ENCODE measurements at places on chromosomes 13 and 19.
A peak's percentile ranks its signal among the peaks of the same experiment; 100 is the strongest.

GRCh38 chr13:112079696-112080095 is 12.7 kb downstream of the SOX1 start:
- DNase-seq: no peak

- no peak for DNase-seq
Observed at GRCh38 chr19:3656073-3656746, 29.6 kb upstream of the CACTIN start.

DNA sequence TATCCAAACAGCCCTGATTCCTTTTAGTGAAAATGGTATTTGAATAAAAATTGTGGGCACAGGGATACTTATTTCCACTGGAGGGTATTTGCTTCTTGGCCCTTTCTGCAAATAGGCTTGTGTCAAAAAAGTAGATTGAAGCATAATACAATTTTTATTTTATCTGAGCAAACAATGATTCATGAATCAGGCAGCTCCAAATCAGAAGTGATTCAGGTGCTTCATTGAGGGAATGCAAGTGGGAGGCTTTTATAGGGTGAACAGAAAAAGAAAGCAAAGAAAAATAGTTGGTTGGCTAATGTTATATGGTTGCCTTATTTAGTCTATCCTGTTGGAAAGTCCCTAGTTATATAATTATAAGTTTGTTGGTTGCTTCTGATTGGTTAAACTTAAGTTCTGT is 117.9 kb downstream of the ITGBL1 start:
- DNase-seq: no peak

DNA sequence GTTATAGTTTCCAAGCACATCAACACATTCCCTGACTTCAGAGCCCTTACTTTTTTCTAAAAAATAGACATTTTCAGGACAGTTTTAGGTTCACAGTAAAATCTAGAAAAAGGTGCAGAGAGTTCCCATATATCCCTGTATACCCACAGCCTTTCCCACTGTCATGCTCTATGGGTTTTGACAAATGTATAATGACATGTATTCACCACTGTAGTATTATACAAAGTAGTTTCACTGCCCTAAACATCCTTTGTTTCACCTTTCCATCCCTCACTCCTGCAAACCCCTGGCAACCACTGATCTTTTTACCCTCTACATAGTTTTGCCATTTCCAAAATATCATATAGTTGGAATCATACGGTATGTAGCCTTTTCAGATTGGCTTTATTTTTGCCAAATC is 15.6 kb downstream of the NAA16 start:
- DNase-seq: no peak

GRCh38 chr13:39016787-39017186 is 21.1 kb downstream of the PROSER1 start:
- DNase-seq: peak; percentile 32

DNA sequence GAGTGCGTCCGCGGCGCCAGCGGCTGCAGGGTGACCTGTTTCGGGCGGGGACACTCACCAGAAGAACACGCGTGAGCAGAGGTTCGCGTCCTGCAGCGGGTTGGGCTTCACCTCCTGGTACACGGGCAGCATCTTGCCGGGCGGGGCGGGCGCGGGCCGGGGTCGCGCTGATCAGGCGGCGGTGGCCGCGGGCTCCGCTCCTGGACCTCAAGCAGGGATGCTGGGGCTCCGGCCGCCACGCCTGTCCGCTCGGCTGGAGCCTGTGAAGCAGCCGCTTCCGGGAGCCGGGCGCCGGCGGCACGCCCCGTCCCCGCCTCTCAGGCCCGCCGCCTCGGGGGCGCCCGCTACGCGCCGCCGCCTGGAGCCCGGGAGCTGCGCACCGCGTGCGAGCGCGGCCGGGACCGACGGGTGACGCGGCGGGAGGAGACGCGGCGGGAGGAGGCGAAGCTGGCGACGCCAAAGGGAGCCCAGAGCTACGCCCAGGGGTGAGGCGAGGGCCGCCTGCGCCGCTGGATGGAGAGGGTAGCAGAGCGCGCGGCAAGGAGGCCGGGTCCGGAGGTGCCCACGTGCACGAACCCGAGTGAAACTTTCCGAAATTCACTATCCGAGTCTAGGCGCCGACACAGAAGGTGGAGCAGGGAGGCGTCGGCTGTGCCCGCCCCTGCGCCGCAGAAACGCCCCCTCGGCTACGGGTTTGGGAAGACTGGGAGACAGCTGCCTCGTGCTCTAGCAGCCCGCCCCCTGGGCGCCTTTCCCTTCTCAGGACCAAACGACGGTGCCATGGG is at the start of gene ABCC4:
Gene ABCC4 (minus strand): TSS at position 269 of the 785 bp plus-strand sequence. CDS start 137 bp downstream, at position 132.
- DNase-seq: peak; percentile 92

DNA sequence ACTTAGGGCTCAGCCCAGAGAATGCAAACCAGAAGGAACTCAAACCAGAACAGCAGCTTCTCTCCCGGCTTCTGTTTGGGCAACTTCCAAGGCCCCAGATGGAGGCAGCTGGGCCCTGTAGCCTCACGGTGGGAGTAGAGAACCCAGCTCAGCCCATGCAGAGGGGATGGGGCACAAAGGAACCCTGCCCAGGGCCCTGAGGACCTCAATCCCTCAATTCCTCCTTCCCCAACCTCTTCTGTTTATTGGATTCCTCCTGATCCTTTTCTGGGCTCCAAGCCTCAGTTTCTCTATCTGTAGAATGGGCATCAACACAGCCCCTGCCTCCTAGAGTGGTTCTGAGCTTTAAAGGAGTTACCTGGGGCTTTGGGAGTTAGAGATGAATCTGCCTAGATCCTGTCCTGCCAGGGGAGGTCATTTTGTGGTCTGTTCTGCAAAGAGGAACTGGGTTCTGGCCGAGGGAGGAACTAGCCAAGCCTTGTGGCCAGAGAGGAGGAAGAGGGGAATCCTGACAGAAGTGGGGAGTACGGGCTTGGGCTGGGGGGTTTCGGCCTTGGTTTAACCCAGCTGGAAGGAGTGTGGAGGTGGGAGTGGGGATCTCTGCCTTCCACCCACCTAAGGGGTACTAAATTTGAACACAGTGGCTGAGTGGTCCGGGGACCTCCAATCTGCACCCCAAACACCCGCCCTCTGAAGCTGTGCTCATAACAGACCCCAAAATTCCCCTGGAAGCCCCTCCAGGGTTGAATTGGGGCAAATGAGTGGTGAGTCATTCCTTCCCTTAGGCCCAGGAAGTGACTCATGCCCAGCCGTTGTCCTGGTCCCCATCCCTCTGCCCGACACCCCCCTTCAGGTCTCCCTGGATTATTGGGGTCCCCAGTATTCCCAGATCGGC is 2.7 kb downstream of the ADGRE5 start:
- DNase-seq: no peak

GRCh38 chr13:98896868-98897144 is 81.1 kb downstream of the DOCK9 start:
- DNase-seq: no peak

GRCh38 chr13:20389696-20390525 is 135.7 kb downstream of the CRYL1 start:
- no peak for DNase-seq

Data from NCI-H1092 treated with DMSO at 0.1 percent for 48 hours (cell line).